ENCODE measurements at places on chromosomes 7 and 10. TPM values are rescaled to one million over a fixed set of nuclear protein-coding genes. Genes with fewer than 3 reads are reported as not detected.

GRCh38 chr10:118459642-118460193 lies 117.6 kb upstream of the FAM204A start:
- DNase-seq = peak; percentile 76

DNA sequence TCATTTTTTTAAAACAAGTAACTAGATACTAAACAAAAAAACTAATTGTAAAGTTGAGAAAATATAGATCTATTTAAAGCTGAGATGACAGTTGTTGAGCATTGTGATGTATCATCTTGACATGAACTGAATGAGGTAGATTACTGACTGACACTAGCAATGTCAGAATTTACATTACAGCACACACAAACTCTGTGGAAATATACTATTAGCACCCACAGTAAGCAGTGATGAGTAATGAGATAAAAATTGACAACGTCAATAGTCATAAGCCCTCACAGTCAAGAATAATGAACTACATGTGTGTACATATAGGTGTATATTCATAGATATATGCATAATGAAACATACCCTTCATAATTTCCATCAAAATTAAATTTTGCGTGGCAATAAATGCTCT lies 368.4 kb downstream of the TFEC start:
- DNase-seq = no peak

DNA sequence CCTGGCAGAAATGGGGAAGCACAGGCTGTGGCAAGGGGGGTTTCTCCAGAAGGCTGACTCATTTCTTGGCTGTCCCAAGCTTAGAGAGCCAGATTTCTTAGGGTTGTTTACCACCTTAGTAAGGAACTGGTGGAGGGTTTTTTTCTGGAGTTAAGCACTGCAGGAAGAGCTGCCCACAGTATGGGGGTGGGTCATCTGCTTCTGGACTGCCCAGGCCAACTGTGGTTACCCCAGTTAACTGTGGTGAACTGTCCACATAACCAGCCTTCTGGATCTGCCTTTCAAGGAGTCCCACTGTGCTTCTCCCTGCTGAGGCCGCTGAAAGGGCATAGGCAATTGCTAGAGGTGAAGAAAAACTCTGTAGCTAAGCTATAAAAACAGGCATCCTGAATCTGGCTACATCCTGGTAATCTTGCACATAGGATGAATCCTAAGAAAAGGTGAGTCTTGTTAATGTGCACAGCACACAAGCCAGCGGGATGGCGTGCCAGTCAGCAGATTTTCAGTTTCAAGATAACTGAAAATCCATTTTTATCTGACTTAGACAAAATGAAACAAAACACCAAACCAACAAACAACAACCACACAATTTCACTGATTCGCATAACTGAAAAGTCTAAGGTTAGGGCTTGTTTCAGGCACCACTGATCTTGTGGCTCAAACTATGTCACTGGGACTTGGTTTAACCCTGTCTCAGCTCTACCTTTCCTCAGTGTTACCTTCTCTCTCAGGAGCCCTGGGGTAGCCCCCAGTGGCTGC lies 21.6 kb upstream of the TSPAN33 start:
- DNase-seq = no peak

DNA sequence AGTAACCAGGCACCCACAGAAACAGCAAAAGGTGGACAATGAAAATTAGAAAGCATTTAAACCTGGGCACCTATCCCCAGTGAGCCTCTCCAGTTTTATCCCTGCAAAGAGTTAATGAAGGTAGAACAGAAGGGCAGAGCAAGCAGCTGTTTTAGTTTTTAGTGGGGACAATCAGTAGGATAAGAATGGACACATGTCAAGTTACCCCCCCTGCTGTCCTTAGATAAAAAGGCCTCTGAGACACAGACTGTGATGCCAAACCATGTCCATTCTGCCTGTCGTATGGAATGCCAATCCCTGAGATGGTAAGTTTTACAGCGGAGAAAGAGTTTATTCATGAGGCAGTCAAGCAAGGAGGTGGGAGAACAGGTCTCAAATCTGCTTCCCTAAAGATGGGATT lies 162.6 kb upstream of the AGR3 start:
- no peak for DNase-seq

GRCh38 chr7:79050603-79051002 lies 402.9 kb downstream of the MAGI2 start:
- peak; percentile 32 for DNase-seq

DNA sequence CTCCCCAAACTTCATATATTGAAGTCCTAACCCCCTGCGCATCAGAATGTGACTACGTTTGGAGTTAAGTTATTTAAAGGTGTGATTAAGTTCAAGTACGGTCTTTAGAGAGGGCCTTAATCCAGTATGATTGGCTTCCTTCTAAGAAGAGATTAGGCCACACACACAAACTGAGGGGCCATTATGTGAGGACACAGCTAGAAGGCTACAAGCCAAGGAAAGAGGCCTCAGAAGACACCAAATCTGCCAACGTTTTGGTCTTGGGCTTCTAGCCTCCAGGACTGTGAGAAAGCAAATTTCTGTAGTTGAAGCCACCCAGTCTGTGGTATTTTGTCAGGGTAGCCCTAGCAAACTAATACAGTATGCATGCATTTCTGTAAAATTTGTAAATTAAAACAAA lies 41.7 kb downstream of the REEP3 start:
- DNase-seq = no peak

GRCh38 chr10:12720217-12720981 lies 281.1 kb downstream of the CCDC3 start:
- DNase-seq = peak; percentile 98

DNA sequence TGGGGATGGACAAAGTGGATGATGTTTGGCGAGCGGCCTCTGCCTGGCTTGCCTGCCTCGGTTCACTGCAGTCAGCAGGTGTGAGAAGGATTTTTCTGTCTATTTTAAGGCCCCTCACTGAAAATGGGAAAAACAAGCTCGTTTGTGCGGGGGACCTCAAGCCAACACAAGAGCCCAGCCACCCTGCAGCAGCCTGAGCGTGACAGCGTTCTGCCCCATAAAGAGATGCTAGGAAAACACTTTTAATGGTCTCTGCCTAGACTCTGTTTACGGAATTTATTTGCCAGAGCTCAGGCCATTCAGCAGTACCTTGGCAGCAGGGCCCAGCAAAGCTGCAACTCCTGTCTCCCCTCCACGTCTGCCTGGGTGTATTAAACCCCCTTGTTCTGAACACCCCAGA lies 131.7 kb downstream of the GRK5 start:
- DNase-seq = no peak

GRCh38 chr10:1240341-1240775 lies 184.2 kb downstream of the WDR37 start:
- peak; percentile 64 for DNase-seq

DNA sequence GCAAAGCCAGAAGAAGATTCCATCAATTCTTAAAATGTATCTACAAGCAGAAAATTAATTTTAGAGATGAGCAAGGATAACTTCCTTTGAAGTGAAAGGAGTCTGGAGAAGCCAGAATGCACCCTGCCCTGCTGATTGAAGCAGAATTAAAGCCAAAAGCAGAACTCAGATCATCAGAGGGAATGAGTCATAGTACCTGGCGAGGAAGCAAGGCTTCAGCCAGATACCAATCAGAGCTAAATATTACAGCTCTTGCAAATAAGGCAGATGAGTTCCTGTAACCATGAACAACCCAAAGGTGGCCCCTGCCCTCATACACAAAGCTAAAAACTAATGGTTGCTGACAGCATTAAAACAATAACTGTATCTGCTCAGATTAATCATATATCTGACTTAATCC lies 10.4 kb downstream of the HTR7 start:
- DNase-seq = peak; percentile 38

DNA sequence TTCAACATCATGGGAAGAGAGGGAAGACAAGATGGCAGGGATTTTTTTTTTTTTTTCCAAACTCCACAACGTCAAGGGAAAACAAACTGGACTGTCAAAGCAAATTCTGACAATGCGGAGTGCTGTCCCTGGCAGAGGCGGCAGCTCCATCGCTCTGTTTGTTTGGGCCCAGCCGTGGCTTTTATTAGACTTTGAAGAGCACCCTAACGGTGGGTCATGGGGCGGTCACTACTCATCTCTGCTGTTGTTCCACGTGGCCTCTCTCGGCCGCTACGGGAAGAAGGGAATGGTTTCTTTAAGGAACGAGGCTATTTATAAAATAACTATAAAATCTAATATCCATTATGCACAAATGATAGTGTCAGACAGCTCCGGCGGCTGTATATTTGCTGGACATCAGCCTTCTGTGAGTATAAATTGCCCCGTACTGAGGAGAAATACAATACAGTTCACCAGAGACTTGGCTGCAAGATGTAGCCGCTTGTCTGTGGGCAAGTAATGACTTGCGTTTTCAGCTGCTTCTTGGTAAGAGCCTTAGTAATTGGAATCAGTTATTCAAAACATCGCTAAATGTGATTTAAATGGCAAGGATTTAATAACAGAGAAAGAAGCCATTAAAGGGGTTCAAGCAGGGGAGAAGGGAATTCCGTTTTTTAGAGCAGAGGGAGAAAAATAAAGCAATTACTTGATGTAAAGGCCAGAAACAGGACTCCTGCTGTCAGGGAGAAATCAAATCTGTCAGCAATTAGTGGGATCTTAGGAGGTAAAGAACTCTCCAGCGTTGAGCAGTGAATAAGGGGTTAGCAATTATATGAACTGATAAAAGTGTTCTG lies 61.7 kb upstream of the RAB11FIP2 start:
- DNase-seq = no peak

DNA sequence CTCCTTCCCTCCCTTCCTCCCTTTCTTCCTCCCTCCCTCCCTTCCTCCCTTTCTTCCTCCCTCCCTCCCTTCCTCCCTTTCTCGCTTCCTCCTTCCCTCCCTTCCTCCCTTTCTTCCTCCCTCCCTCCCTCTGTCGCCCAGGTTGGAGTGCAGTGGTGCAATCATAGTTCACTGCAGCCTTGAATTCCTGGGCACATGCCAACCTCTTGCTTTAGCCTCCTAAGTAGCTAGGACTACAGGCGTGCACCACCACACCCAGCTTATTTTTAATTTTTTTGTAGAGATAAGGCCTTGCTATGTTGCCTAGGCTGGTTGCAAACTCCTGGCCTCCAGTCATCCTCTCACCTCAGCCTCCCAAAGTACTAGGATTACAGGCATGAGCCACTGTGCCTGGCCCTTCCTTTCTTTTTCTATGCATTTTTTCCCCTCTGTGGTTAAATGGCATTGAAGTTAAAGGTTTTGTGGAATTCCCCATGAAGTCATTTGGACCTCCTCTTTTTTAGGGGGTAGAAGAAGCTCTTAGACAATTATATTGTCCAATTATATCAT lies 9.6 kb downstream of the KLHDC10 start:
- DNase-seq = no peak

BTBD16 gene
- not detected for total RNA-seq

ADIRF gene
- total RNA-seq = not detected

CHST3 gene
- 59.0 TPM for total RNA-seq

AKR1C4 gene
- not detected for total RNA-seq

HOXA4 gene
- 2.0 TPM for total RNA-seq

TMEM176B gene
- not detected for total RNA-seq

DKK1 gene
- 1,320 TPM for total RNA-seq

PRSS1 gene
- total RNA-seq = not detected

MYL7 gene
- not detected for total RNA-seq

ZNF239 gene
- total RNA-seq = 3.5 TPM

PLEKHS1 gene
- total RNA-seq = not detected

ARHGEF35 gene
- total RNA-seq = not detected

All from A172 (cell line).